ENCODE measurements at places on chromosomes 6 and 20. TPM values are rescaled to one million over a fixed set of nuclear protein-coding genes. Genes with fewer than 3 reads are reported as not detected.

DNA sequence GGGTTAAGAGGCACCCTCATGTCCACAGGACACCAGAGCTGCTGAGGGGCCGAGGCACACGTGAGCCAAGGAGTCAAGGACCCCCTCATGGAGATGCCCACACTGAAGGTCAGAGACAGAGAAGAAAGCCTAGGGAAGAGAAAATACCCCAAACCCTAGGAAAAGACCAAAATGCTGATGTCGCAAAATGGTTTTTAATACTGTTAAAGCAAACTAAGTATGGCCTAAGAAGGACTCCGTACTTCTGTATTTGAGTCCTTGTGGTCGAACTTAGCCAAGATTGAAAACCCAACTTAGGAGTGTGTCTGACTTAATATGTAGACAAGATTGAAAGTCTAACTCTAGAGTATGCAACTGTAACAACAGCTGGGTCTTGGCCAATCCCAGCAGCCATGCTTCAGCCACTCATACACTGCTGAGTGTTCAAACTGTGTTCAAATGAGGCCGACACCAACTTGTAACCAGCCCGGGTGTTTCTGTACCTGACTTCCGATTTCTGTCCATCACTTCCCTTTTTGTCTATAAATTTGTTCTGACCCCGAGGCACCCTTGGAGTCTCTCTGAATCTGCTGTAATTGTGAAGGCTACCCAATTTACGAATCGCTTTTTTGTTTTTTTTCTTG lies 92.6 kb upstream of the AGPAT4 start:
- ATAC-seq: no peak

Gene LY6G6C
- 10.8 TPM for total RNA-seq

GRCh38 chr20:32536851-32537656 lies 48.1 kb downstream of the NOL4L start:
- ATAC-seq: peak; percentile 62

DNA sequence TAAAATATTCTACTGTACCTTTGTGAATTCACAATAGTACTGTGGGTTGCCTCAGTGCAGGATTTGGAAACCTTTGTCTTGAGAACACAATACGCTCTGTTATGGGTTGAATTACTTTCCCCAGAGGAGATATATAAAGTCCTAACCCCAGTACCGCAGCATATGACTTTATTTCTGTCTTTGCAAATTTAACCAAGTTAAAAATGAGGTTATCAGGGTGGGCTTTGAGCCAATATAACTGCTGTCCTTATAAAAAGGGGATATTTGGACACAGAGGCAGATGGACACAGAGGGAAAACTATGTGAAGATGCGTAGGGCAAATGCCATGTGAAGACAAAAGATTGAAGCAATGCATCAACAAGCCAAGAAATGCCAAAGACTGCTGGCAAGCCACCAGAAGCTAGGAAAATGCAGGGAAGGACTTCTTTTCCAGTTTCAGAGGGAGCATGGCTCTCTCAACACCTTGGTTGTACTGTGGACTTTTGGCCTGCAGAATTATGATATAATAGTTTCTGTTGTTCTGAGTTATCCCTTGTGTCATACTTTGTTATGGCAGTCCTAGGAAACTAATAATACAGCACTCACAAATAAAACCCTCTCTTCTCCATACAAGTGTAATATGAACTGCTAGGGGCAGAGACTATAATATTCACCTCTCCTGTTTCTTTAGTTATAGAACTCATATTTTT lies 292.6 kb upstream of the SPTLC3 start:
- ATAC-seq: no peak

- ATAC-seq: no peak
Measured at GRCh38 chr20:62697468-62697912, 11.1 kb upstream of the NTSR1 start.
